SIG-M5 (cell line): ENCODE measurements at places on chromosomes 6 and 20.

DNA sequence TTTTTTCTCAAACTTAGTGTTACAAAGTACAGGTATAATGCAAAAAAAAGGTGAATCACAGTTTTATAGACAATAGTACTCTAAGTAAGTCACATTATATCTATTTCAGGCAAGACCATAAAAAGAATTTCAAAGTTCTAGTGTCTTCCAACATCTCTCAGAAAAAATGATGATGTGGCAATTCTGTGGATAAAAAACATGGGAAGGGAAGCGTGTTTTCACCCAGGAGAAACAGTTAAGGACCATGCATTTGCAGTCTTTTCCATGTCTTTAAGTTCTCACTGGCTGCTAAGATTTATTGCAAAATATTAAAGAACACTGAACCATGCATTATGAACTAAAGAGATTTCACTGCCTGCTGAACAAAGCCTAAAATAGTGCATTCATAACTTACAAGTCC lies 1.8 kb downstream of the SSR1 start:
- no peak for DNase-seq

DNA sequence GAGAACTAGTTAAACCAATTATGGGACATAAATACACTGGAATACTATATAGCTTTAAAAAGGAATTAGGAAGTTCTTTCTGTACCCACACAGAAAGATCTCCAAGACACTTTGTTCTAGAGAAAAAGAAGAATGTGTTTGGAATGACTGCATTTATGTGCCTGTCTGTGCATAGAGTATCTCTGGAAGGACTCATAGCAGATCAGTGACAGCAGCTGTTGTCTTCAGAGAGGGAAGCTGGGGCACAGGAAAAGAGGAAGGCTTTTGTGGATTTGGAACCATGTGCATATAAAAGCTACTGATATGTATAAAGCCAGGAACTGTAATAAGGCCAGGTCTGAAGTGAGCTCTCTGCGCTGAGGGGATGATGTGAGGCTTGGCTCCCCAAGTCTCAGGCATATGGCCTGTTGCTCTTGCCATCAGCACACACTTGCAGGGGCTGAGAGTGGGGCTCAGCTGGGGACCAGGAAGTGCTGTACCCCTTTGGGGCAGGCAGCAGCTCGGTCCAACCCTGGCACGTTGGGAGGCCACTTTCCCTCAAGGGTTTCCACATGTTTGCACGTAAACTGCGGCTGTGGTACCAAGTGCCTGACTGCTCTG lies 31.8 kb upstream of the CCDC167 start:
- DNase-seq: no peak

DNA sequence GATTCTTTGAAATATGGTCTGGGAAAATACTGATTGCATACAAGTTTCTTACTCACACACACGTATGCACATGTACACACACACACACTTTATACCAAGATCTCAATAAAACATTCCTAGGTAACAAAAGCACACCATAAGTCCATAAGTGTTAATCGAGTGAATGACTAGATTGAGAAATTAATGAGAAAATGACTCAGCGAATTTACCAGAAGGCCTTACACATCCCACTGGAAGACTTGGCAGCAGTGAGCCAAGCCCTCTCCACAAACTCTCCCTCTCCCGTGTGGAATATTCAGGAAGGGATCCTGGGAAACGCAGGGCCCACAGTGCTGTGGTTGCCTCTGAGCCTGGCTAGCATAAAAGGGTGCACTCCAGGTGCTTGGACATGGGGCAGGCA lies 227.2 kb downstream of the LY86 start:
- no peak for DNase-seq

- no peak for DNase-seq
Measured at GRCh38 chr6:151704383-151704782, 103.1 kb upstream of the ESR1 start.
